ENCODE measurements at places on chromosomes 1 and 21.

GRCh38 chr1:199352351-199352750 lies 675.2 kb upstream of the NR5A2 start:
- no peak for DNase-seq

DNA sequence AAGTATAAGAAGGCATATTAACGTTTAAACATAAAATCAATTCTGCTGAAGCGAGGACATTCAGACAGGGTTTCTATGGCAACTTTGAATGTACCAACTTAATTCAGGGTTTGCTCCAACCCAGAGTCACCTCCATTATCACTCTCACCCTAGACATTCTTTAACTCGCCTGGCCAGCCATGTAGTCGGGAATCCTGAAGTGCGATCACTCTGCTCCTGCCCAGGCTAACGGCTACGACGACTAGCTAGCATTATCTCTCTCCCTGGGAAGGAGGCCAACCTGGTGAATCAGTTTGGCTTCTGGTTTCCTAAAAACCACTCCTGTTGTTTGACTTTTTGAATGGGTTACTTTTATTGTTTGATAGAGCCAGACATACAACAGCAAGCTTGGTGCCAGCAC lies 38.9 kb upstream of the ZBTB18 start:
- no peak for DNase-seq

GRCh38 chr21:15825700-15826099 lies 95.9 kb downstream of the USP25 start:
- no peak for DNase-seq

DNA sequence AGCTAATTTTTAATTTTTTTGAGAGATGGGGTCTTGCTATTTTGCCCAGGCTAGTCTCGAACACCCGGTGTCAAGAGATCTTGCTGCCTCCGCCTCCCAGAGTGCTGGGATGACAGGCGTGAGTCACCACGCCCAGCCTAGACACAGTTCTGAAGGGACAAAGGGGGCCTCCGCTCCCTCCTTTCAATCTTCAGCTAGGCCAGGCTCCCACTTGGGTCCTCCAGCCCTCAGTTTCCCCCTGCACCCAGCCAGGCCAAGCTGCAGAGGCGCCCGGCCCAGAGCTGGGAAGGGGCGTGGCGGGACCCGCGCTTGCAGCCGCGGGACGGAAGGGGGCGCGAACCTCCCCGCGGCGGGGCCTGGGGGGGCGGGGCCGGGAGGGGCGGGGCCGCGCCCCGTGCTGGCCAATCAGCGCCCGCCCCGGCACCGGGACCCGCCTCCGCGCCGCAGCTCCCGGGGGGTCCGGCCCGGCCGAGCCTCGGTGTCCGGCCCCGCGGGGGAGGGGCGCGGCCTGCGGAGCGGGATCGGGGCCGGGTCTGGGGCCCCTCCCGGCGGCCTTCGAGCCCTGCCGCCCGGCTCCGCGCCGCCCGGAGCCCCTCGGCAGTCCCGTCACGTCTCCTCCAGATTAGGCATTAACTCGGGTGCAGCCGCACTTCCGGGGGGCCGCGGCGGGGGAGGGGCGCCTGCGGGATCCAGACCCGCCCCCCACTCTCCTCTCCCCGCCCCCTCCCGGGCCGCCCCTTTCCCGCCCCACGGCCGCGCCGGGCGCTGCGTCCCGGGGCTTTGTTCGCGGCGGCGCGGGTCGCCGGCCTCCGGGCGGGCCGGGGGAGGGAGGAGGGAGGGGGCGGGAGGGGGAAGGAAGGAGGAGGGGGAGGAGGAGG lies 559 bp upstream of the AGRN start:
- DNase-seq, result no peak

DNA sequence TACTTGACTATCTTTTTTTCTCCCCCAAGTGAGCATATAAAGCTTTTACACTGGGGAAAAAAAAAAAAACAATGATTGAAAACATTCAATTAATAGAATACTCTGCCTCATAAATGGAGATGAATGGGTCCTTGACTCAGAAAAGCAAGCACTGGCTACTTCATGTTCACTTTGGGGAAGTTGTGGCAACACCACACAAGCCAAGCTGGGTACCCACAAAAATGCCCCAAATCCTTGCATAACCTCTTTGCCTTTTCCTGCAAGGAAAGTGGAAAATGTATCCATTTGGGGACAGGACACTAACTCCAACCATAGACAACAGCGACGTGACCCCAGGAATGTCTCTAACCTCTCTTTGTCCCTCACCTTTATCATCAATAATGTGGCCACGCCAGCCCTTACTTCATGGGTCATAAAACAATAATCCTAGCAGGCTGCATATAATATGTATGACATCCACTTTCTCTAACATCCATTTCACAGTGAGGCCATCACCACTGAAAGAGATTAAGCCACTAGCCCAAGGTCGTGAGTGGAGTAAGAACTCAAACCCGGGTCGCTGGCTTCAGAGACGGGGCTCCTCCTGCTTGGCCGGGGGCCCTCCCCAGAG lies 2.3 kb downstream of the ECE1 start:
- DNase-seq, result no peak

GRCh38 chr1:185062710-185063370 lies 17.5 kb downstream of the RNF2 start:
- DNase-seq, result no peak

DNA sequence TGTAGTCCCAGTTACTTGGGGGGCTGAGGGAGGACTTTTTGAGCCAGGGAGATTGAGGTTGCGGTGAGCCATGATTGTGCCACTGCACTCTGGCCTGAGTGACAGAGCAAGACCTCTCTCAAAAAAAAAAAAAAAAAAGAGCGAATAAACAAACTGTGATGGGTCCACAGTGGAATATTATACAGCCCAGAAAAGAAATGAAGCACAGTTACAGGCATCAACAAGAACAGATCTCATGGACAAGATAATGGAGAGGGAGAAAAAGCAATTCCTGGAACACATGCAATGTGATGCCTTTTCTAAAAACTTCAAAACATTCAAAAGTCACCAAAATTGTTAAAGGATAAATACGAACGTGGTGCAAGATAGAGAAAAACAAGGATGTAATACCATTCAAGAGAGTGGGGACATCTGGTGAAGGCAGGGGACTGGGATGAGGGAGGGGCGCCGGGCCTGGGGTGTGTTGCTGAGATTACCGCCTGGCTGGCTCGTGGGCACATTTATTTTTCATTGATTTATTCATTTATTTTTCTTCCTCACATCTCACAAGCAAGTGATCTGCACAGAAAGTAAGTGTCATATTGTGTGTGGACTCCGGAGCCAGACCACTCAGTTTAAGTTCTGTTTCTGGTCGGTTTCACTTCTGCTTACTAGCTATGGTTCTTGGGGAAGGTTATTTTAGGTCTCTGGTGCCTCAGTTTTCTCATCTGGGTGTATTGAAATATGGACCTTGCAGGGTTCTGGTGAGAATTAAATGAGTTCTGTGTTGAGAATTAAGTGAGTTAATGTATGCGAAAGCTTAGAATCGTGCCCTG lies 30.1 kb downstream of the ABCG1 start:
- no peak for DNase-seq

GRCh38 chr21:18985584-18985983 lies 582.0 kb upstream of the TMPRSS15 start:
- DNase-seq, result no peak

DNA sequence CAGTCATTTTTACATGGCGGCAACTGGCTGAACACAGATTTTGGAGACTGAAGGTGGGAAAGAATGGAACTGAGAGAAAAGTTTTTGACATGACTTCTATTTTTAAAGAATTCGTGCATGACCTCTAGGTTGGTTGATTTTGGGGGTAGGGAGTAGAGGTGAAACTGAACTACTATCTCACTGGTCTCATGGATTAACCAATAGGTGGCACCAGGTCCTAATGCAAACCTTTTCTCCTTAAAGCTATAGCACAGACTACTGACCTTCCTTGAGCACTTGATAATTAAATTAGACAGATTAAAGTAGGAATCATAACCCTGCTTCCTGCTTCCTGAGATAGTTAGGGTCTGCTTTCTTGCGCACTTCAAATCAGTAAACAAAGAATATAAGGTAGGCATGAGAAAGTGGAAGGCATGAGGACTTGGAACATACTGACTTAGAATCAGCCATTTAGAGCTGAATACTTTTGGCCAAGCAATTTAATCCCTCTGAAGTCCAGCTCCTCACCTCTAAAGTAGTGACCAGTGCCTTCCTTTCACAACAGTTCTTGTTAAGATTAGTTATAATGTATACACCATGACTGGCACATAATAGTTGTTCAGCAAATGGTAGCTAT lies 206.0 kb downstream of the CENPF start:
- no peak for DNase-seq

- DNase-seq, result no peak
These were observed 8.3 kb downstream of the NFYC start for GRCh38 chr1:40699787-40700186.

- DNase-seq, result no peak
These were observed at the start of gene NAV1 for GRCh38 chr1:201538612-201539551. Gene NAV1, plus strand, starts transcription at chr1:201539127. Its CDS starts 83,758 bp downstream, at chr1:201622885.

DNA sequence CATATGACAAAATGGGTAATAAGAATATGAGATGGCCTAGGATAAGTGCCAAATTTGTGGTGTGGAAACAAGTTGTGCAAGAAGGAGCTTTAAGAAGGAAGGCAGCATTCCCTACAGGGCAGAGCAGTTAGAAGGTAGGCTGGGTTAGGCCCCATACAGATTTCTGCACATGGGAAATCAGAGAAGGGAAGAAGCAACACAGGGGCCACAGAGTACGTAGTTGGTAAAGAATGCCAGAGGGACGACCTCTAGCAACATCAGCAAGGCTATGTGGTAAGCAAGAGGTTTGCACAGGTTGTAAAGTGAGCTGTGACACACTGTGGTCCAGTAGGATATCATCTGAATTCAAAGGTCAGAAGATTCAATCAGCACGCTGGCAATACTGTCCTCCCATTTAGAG lies 765.6 kb upstream of the B3GALT2 start:
- DNase-seq, result no peak

DNA sequence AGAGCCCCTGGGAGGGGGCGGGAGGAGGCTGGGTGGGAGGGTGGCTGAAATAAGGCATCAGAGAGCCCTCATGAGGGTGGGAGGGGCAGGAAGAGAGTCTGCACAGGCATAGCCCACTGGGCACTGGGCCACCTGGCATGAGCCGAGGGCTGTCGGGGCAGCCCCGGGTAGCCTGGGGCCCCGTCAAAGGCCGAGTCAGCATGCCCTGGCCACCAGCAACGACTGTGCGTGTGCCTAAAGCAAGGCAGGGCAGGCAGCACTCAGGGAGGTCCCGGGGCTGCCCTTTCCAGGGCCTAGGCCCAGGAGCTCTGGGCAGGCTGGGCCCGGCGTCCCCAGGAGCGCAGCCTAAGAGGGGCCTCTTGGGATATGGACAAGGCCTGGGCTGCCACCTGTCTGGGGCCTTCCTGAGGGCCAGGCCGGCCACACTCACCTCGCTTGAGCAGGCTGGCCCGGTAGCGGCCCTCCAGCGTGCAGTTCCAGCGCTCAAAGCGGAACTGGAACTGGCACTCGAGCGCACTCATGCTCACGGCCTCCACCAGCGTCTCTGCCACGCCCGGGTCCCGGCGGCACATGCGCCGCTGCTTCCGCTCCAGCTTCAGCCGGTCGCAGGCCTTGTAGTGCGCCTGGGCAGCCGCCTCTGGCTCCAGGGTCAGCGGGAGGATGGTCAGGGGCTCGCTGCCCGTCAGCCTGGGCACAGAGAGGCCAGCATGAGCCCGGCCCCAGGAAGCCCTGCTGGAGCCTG lies 22.7 kb downstream of the WNT9A start:
- no peak for DNase-seq

GRCh38 chr21:45918835-45919447 lies 62.6 kb upstream of the COL6A1 start:
- no peak for DNase-seq

DNA sequence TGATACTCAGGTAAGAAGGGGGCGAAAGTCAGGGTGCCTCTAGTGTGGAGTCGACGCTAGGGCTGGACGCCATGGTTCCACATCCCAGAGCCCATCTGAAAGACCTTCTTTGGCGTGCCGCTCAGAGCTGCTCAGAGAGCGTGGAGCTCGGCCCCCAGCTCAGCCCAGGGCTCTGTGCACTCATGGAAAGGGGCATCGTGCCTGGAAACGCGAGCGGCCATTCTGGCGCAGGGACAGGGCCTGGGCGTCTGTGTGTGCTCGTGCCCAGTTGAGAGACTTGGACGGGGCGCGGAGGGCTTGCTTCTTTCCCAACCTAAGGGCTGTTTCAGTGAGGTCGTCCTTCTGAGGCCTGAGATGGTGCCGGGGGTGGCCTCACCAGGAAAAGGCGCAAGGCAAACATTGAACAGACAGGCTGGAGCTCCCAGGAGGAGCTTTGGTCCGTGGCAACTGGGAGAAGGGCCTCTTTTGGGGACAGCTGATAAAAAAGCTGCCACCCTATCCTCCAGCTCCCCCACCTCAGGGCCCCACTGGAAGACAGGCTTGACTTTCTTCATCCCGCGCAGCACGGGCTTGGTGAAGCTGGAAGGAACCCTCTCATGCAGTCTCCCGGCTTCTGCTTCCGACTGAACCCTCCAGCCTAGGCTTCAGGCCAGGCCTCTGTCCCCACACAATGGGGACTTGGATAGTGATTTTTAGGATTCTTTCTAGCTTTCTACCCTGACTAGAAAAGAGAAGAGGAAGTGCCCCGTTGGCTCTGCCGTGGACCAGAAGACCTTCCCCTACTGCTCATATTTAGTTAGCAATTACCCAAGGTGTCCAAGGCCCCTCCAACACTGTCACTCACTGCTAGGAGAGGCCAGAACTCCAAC lies 77.1 kb downstream of the CD58 start:
- DNase-seq, result no peak

- no peak for DNase-seq
These were observed 179.1 kb downstream of the FASLG start for GRCh38 chr1:172837816-172838679.

DNA sequence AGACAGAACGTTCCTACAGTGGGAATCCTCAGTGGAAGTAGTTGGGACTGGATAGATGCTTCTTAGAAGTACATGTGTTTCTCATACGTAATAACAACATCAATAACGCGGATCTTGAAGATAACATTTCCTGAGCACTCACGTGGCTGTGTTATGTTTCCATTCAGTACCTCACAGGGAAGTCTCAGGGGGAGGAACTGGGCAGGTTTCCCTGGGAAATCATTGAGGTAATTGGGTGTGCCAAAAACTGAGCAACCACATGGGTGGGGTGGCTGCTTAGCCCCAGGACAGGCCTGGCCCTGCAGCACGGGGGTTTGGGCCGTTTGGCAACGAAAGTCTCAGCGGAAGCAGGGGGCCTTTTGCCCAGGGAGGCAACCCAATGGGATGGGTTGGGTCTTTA lies 133.8 kb downstream of the ZSCAN20 start:
- no peak for DNase-seq

DNA sequence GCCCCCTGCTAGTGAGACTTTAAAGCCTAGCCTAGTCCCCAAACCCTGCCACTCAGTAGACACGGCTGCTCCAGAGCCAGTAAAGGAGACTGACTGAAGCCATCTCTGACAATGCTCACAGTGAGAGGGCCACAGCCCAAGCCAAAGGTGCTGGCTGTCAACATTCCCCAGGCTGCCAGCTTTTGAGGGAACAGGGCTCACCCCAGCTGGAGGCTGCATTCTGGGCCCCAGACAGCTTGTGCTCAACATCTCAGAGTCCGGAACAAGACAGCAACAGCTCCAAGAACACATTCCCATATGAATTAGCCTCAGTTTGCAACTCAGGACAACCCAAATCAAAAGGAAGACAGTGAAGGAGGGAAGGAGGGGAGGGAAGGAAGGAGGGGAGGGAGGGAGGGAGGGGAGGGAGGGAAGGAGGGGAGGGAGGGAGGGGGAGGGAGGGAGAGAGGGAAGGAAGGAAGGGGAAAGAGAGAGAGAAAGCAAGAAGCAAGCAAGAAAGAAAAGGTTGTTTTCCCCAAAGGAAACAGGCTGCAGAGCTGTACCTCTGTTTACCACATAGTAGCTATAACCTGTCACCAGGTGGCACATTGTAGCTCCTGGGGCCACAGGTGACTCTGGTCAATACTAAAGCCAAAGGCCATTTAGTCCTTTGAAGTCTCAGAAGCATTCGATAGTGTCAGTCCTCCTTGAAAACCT lies 5.4 kb downstream of the ARTN start:
- DNase-seq, result no peak

All from SK-N-MC (cell line).